Activated CD4-positive, alpha-beta T cell treated with anti-CD3 and anti-CD28 coated beads, Interleukin-2, amount 50 U/mL, for 24 hours (primary cell): ENCODE measurements at places on chromosomes 1 and 21.

GRCh38 chr1:31617218-31617915 is at the start of gene HCRTR1:
TSS of gene HCRTR1 (plus strand) at chr1:31617689. CDS start at chr1:31619193, 1,504 bp downstream.
- no peak for DNase-seq

DNA sequence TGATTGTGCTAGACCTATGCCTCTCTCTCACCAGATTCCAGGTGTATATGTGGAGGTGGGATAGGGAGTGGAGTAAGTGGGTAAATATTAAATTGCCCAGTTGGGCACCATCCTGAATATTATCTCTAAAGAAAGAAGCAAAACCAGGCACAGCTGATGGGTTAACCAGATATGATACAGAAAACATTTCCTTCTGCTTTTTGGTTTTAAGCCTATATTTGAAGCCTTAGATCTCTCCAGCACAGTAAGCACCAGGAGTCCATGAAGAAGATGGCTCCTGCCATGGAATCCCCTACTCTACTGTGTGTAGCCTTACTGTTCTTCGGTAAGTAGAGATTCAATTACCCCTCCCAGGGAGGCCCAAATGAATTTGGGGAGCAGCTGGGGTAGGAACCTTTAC is at the start of gene FCER1A:
Gene FCER1A (plus strand): TSS at position 242 of the 400 bp plus-strand sequence. CDS start 29 bp downstream, at position 271.
- DNase-seq, result no peak

DNA sequence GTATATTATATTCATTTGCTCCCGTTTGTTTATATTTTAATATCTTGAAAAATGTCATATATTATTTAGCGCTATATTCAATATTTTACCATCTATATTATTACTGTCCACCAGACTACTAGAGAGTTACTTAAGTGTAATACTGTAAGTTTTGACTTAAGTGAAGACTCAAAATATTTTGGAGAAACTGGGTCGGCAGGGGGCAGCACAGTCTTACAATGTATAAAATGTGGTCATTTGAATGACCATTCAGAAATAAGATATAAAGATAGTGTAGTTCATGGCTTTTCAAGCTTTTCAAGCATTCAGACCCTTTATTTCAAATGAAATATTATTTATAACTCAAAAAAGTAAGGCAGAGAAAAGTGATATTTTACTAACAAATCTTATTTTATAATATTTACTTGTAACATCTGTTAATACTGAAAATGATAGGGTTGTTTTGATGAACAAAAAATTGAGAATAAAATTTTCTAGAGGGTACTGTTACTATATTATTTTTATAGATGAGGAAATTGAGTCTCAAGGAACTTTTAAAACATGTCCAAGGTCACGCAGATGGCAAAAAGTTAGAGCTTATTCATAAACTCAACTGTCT is 89.0 kb upstream of the SERTAD4 start:
- peak; percentile 14 for DNase-seq

GRCh38 chr1:16978567-16979474 is 1.6 kb downstream of the MFAP2 start:
- no peak for DNase-seq

GRCh38 chr1:236002025-236002390 is 62.9 kb downstream of the NID1 start:
- DNase-seq, result no peak

GRCh38 chr1:184685116-184685515 is 69.5 kb downstream of the EDEM3 start:
- no peak for DNase-seq

DNA sequence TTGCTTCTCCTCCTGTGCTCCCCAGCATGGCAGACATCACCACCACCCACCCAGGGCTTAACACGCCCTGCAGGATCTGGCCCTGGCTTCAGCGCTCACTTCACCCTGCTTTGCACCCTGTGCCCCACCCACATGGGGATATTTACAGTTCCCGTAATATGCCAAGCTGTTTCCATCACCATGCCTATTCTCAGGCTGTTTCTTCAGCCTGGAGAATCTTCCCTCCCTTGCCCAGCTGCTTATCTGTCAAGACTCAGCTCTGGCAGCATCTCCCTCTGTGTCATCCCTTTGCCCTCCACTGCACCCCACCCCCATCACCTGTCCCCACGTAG is 3.6 kb upstream of the AHCYL1 start:
- DNase-seq, result no peak

DNA sequence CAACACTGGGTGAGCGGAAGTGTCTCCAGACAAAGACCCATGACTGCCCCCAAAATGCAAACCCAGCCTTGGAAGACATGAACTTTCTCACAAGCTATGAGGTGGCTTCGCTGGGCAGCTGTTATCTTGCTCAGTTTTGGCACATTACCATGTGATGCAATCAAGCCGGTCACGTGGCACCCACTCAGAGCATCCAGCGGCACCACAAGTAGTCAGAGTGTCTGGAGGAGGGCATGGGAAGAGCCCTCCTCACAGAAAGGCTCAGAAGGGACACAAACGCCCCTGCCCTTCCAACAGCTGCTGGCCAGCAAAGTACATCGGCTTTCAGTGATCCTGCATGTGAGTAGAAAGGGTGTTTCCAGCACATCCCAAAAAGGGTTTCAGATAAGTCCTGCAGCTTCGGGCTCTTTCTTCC is 145.5 kb upstream of the IRF2BP2 start:
- no peak for DNase-seq

DNA sequence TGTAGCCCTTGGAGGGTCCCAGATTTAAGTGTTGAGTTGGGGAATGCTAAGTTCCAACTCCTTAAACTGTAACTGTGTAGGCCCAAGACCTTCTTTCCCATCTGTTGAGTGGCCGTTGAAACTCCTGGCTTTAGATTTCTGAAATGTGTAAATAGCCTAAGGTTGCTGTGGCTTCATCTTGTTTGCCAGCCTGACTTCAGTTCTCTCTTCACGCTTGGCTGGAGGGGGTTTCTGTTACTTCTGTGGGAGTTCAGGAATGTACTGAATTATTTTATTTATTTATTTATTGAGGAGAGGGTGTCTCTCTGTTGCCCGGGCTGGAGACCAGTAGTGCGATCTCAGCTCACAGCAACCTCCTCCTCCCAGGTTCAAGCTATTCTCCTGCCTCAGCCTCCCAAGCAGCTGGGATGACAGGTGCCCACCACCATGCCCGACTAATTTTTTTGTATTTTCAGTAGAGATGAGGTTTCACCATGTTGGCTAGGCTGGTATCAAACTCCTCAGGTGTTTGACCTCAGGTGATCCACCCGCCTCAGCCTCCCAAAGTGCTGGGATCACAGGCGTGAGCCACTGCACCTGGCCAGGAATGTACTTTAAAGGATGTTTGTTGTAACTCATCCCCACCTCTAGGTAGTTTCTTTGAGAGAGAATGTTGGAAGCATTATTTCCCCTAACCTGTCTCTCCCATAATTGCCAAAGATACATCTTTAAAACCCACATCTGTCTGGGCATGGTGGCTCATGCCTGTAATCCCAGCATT is 5.9 kb downstream of the TTC39A start:
- DNase-seq, result no peak

DNA sequence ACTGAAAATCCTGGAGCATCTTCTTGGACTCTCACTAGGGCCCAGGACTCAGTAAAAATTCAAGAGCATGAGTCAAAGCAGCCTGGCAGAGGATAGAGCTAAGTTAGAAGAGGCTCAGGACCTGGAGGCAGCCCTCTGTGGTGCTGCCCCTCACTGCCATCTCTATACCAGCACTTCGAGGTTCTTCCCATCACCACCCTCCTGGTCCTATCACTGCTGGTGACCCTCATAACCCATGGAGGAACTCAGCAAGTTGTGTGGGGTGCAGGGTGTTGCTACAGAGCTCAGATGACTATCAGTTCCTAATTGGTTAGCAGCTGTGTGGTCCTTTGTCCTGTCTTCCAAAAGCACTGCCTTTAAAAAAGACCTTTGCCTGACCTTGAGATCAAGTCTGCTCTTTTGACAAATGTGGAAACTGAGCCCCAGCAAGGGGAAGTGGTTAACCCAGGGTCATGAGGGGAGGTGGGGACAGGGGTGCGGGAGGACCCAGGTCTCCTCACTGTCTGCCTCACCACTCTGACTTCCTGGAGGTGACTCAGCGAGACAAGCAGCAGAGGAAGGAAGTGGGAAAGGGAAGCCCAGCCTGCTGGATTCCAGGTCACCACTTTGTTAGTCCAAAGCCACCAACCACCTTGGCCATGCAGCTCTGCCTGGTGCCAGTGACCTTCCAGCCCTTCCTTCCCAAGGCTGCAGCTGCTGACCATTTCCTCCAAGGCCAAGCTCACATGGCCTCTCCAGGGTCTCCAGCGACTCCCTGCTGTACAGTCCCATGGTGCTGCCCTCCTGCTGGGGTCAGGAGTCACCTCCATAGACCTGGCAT is 199.4 kb upstream of the EDN2 start:
- DNase-seq, result no peak

- DNase-seq, result no peak
These were observed 293.1 kb downstream of the LMX1A start for GRCh38 chr1:165063181-165063965.

- DNase-seq, result no peak
These were observed 41.1 kb downstream of the C1orf198 start for GRCh38 chr1:230827081-230827681.

- no peak for DNase-seq
These were observed 13.8 kb downstream of the SSBP3 start for GRCh38 chr1:54392401-54392800.

DNA sequence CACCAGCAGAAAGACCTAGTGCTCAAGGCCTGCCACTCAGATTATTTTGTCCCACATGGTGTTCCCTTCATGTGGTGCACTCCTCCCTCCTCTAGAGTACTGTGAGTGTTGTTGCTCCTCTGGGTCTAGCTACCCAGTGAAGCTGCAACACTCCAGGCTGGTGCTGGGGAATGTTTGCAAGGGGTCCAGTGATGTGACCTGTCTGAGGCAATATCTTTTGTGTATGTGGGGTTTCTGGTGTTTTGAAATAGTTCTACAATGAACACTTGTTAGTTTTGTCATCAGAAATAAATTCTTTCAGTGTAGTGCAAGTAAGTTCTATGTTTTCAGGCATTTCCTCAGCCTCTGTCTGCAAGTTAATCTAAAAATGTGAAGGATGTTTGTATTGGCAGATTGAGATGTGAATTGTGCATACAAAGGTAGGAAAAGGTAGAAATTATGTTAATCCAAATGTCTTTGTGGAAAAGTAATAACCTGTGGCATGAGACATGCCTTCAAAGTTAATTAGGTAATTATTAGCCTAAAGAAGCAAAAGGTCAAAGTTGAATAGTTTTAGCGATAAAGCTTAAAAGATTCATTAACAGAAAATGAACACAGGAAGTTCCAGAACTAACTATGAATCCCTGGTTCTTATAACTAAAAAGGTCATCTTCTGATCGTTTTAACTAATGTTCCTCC is 616.8 kb downstream of the LTN1 start:
- DNase-seq, result no peak

DNA sequence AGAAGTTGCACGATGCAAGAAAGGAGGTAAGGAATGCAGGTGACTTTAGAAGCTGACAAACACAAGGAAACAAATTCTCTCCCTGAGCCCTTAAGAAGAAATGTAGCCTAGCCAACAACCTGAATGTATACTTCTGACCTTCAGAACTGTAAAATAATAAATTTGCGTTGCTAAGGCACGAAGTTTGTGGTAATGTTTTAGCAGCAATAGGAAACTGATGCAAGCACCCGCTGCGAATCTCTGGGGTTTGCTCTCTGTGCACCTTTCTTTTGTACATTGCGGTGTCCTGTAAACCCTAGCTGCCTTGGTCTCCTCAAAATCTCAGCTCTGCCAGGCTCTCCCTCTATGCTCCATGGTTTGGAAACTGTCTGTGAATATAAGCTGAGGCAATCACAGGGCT is 15.1 kb downstream of the CD53 start:
- DNase-seq, result no peak

- DNase-seq, result no peak
These were observed 130.7 kb downstream of the FAM78B start for GRCh38 chr1:166036092-166036491.

DNA sequence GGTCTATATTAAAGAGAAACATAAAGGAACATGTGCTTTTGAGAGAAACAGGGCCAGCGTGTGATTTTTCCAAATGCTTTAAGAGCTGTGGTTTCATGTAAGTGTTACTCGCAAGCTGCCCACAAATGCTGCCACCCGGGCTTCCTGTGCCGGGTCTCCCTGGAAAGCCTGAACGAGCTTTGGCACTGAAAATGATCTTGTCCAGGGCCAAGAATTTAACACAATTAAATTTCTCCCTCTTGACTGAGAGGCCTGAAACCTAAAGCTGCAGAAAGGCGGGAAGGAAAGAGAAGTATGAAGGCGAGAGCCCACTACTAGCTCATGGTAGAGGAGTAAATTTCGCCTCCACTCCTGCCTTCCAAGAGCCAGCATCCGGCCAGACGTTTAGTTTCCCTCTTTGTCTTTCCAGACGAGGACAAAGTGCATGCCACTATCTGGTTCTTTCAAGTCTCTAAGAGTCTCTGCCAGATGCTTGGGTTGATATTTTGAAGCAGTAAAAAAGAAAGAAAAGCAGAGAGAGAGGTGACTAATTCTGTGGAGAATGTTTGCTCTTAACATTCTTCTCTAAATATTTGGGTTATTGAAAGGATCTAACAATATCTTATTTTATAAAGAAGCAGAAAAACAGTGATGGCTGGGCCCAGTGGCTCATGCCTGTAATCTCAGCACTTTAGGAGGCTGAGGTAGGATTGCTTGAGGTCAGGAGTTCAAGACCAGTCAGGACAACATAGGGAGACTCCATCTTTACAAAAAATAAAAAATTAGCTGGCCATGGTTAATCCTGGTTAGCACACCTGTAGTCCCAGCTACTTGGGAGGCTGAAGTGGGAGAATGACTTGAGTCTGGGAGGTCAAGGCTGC is 100.0 kb upstream of the HNRNPU start:
- DNase-seq, result no peak

DNA sequence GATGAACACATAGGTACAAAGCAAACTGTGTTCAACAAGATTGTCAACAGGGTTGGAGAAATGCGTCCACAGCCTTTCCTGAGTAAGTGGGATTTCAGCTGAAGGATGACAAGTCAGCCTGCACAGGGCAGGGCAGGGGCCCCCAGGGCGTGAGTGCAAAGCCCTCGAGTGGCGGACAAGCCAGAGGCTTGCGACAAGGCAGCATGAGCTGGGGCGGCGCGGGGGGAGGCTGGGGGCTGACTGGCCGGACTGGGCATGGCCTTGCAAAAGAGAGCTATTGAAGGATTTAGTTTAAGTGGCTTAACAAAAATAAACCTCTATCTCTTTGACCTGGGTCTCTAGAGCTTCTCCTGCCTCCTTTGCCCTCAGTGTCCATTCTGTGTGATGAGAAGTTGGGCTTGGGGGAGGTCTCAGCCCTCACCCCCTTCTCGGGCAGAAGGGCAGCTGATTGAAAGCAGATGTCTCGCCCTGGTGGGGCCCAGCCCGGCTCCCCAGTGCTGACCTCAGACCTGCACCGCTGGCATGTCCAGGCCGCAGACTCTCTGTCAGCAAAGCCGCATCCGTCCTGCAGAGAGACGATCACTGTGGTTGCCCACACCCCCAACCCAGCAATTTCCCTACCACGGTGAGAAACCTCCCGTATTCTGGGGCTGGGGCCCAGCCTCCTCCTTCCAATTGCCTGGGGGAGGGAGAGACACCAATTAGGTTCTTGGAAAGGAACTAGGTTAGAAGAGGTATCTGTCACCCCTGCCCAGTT is 24.3 kb upstream of the EPS8L3 start:
- DNase-seq, result no peak

GRCh38 chr1:119448127-119448511 is 33.2 kb downstream of the HSD3B2 start:
- no peak for DNase-seq

GRCh38 chr1:221286399-221286798 is 407.2 kb downstream of the HLX start:
- DNase-seq, result no peak

- no peak for DNase-seq
These were observed 139.5 kb downstream of the ZNF326 start for GRCh38 chr1:90134175-90134955.

GRCh38 chr1:67332653-67333529 is 25.2 kb downstream of the IL12RB2 start:
- DNase-seq, result no peak

- DNase-seq, result no peak
These were observed 75.5 kb downstream of the LRRC7 start for GRCh38 chr1:69643266-69643665.
